Hematopoietic multipotent progenitor cell treated with erythropoietin and hydrocortisone succinate and interleukin-3 and kit ligand, for 4 days (in vitro differentiated cells): ENCODE measurements at places on chromosomes 5 and 9.
A peak's percentile ranks its signal among the peaks of the same experiment; 100 is the strongest.

GRCh38 chr5:66074901-66075300 is 69.2 kb upstream of the SREK1 start:
- no peak for DNase-seq

GRCh38 chr9:135086597-135087488 is 625 bp upstream of the OLFM1 start:
- no peak for DNase-seq

DNA sequence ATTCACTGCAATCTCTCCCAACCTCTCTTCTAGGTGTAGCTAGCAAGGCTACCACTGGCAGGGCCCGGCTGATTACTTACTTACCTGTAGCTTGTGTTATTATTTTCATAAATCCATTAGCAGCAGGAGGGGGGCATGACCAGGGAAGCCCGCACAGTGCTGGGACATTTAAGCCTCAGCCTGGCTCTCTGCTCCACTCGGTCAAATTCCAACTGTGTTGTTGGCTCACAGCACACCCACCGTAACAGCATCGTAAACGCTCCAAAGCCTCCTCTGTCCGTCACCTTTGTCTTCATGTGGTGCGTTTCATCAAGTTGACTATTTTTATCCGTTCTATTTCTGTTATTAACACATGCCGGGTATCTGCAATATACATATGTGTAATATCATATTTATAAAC is 264.7 kb downstream of the NSG2 start:
- DNase-seq, result no peak

DNA sequence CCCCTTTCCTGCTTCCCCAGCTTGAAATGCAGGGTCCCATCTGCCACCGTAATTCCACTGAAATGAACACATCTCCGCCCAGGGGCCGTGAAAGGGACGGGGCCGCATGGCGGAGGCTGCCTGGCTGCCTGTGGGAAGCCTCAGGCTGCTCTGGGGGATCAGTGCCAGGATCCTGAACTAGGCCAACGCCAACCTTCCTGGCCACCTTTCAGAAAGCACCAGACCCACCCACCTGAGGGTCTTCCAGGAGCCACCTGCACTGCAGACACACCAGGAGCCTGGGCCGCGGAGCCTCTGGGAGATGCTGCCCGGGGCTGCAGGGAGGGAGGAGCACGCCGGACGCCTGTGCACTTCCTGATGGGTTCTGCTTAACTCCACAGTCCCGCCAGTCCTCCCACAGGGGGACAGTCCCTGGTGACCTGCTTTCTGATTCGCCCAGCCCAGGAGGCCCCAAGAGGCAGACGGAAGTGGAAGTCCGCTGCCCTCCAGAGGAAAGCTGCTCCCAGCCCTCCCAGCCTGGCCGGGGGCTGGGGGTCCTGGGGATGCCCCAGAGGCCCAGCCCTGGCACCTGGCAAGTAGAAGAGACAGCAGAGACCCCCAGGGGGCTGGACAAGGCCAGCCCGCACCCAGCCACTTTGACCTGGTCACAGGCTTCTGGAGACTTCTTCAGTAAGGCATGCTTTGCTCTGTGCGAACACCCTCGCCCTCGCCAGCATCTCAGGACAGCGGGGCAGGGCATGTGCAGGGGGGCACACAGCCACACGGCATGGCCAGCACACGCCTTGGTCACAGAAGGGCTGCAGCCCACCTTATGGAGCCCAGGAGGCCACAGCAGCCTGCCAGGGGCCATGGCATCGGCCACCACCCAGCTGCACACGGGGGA is at the start of gene CARD9:
Gene CARD9, minus strand, starts transcription at position 370 of the 883 bp plus-strand sequence. CDS start 1,591 bp downstream, outside the sequence.
- peak; percentile 86 for DNase-seq

DNA sequence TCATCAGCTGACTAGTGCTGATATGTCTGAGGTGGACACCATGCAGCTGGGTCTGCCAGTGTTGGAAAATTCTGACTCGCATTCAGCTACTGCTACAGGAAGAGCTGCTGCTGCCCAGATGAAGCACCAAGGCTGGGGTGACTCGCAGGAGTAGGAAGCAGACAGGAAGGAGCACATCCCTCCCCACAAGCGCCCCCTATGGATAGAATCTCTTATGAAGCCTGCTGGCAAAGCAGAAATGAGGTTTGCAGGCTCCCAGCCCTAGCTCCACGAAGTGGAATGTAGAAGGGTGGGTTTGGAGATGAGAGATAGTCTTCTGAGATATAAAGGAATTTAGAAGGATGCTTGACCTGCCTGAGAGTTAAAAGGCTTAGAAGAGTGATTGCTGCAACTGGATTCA is 443.0 kb downstream of the ACTL7B start:
- peak; percentile 23 for DNase-seq

- no peak for DNase-seq
Measured at GRCh38 chr5:139900546-139901250, 105.1 kb downstream of the PSD2 start.

GRCh38 chr9:129996161-129996830 is 46.7 kb downstream of the FNBP1 start:
- peak; percentile 84 for DNase-seq
